ENCODE measurements at places on chromosomes 6 and 20.

DNA sequence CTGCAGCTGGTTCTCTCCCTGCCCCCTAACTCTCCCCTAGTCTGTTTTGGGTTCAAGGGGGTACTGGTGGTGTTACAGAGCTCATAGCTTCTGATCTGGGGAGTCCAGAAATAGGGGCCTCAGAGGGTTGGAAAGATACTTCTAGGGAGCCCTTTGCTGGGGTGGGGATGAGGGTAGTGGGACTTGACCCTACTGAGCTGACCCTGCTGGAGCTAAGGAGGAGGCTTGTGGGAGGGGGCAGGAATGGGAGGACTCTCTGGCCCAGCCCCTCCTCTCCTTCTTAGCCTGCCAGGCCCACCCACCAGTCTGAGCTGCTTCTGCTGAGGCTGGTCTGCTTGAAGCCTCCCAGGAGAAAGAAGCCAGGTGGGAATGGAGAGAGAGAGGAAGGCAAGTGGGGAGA, at the start of gene EGFL8:
Gene EGFL8 (plus strand): TSS at position 301 of the 400 bp plus-strand sequence. CDS start 1,571 bp downstream, outside the sequence.
- no peak for DNase-seq

DNA sequence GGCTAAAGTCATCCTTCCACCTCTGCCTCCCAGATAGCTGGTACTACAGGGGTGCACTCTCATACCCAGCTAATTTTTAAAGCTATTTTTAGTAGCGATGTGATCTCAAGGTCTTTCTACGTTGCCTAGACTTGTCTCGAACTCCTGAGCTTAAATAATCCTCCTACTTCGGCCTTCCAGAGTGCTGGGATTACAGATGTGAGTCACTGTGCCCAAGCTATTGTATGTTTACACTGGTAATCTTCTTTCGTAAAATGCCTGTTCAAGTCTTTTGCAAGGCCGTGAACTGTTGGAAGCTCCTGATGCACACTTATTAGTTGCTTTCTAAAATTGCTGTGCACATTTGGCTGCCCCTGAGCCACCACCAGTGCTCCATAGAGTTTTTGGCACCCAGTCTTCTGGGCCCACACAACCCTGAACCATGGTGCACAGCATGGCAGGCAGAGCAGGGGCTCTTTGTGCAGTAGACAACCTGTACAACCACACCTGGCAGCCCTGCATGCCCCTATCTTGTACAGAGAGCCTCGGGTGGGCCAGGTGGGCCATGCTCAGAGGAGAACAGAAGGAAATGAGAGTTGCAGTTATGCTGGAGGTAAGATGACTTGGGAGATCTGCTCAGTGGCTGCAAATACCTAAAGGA, 33.3 kb downstream of the PDRG1 start:
- DNase-seq: no peak

- DNase-seq: no peak
Observed at GRCh38 chr6:158047563-158048323, 66.1 kb downstream of the SYNJ2 start.

- DNase-seq: no peak
Observed at GRCh38 chr6:153038378-153039057, 36.0 kb upstream of the MTRF1L start.

DNA sequence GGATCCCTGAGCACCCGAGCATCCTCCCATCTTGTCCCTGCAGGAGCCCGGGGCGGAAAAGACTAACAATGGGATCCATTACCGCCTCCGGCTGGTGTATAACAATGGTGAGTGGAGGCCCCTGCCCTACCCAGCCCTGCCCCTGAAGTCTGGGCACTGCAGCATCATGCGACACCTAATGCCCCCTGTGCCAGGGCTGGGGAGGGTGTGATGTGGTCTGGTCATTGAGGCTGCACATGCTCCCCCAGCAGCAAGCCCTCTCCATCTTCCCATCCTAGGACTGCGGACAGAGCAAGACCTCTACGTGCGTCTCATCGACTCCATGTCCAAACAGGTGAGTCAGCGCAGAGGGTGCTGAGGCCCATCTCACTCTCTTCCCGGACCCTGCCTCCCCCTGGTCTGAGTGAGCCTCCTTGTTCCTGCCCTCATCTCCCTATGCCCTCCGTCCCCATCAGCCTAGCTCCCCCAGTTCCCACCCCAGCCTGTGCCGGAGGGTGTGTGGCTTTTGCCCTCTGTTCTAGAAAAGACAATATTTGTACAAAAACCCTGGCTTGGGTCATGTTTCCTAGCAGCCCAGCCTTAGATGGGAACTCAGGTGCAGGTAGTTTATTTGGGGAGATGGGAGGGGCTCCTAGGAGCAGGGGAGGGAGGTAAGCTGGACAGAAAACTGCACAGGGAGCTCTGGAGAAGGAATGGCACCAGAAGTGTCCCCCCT, 13.5 kb downstream of the EBF4 start:
- DNase-seq: no peak

DNA sequence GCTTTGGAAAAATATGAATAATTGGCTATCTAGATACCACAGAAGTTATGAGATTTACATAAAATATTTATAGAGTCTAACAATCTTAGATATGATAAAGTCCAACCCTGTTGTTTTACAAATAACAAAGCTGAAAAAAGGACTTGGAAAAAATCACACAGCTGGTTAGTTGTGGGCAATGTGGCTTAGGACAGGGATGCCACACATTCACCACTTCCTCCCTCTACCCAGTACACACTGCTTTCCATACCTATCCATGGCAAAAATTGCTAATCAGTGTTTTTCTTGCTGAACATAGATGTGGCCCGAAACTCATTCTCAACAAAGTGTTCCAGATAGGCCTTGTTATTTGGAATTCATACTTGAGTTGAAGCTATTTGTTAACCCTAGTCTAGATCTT, 147.3 kb upstream of the BMP5 start:
- DNase-seq: no peak

DNA sequence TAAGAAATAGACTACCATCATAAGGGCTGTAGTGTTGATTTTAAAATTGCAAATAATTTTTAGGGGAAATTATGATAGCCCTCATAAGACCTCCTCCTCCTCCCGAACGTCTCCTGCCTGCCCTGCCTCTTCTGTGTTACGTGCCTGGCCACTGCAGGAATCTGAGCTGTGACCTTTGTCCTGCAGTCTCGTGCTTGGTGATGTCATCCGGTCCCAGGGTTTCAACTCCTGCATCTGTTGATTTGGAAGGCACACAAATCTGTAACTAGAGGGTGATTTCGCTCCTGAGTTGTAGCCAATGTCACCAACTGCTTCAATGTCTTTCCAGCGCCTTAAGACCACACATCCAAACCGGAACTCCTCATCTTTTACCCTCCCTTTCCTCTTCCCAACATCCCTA, 163.2 kb downstream of the AIG1 start:
- no peak for DNase-seq

- no peak for DNase-seq
Observed at GRCh38 chr6:150312844-150313584, 55.8 kb upstream of the IYD start.

DNA sequence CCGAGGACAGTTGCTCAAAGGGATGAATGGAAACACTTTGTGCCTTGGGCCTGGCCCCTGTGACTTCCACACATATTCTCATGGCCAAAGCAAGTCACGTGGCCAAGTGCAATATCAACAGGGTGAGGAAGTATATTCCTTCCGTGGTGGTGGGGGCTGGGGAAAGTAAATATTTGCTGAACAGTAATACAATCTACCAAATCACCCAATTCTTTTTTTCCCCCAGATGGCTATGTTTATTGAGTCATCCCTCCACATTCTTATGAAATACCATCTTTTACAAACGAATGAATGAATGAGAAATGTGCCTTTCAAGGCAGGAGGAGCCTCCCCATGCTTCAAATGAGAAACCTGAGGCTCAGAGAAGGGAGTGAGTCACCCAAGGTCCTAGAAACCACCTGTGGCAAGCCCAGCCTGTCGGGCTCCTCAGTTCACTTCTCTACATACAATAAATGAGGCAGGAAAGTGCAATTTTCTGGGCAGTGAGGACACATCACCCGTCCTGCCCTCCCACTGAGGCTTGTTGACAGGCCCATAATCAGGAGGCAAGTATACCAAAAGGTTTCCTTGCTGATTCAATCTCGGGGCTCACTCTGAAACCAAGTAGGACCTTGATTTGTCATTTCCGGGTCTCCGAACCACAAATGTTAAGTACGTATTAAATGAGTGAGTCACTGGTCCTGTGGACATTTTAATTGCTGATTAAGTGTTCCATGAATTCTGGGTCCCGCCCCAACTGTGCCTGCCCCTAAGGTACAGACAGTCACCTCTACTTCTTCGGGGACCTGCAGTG, 25.3 kb upstream of the TOP1 start:
- peak; percentile 88 for DNase-seq

DNA sequence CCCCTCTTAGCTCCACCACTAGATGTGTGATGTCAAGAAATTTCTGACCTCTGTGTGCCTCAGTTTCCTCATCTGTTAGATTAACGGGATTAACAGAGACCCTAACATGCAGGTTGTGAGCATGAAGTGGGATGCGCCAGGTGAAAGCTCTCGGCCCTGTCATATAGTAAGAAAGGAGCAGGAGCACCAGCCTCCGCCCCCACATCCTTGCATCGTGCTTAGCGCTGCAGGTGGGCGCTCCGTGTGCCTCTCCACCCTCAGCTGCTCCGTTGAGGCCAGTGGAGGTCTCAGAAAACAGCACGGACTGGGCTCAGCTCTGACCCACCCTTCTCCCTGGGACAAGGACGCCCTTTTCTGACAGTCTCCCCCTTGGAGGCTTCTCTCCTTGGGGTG, 63.4 kb downstream of the TCP11 start:
- DNase-seq: no peak

GRCh38 chr6:41896281-41896680, 1.1 kb upstream of the USP49 start:
- no peak for DNase-seq
